ENCODE measurements at places on chromosomes 11 and 22.

- DNase-seq = no peak
Observed at GRCh38 chr11:120890609-120891320, 133.1 kb upstream of the TBCEL start.

- DNase-seq = peak; percentile 98
Observed at GRCh38 chr22:31749636-31750364, at the start of gene PRR14L. PRR14L (minus strand) TSS chr22:31750132; CDS start chr22:31738860, 11,272 bp downstream.

DNA sequence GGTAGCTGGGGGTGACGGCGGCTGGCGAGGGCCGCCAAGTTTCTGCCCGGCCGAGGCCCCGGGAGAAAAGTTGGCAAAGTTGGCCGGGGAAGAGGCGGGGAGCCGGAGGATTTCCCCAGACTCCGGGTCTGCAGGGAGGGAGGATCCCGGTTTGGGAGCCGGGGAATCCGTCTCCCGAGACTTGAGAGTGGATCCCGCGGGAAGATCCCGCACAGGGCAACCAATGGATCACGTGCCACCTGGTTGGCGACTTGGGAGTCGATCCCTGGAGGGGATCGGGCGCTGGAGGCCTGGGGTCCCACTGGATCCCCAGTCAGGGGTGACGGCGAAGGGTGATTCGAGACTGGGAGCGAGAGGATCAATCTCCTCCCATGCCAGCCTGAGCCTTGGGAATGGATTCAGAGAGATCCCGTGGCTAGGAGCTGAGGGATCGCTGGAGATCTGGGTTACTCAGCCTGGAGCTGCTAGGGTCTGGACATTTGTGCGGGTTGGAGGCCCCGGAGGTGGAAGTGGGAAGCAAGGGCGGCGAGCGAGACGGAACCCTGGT lies 394 bp downstream of the KIAA1671 start:
- DNase-seq = no peak

GRCh38 chr11:67705264-67705663 lies 30.8 kb upstream of the ALDH3B2 start:
- no peak for DNase-seq

- no peak for DNase-seq
Observed at GRCh38 chr11:122598971-122599370, 56.6 kb upstream of the UBASH3B start.

DNA sequence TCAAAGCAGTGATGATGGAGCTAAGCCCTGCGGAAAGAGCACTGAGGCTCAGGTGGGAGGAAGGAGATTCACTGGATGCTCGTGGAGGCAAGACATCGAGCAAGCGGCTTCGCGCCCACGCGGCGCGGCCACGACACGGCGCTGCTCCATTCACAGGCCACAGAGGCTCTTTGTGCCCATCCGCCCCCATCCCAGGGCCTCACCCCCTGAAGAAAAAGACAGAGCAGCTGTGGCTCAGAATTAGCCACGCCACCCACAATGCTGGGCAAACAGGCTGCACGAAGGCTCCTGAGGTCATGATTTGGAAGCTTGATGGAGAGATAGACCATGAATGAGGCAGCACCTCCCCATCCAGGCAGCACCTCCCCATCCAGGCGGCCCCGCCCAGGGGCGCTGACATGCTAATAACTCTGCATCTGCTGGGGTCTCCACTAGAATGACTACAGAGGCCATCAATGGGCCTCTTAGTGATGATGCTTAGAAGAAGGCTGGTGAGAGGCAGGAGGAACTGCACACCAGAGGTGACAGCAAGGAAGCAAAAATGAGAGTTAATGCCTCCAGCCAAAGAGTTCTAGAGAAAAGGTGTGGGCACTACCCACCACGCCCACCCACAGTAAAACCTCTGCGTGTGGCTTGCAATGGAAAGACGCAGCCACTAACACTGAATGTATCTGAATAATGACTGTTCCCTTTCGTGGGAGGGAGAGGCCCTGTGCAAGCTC lies 43.5 kb downstream of the MYH9 start:
- DNase-seq = peak; percentile 76

DNA sequence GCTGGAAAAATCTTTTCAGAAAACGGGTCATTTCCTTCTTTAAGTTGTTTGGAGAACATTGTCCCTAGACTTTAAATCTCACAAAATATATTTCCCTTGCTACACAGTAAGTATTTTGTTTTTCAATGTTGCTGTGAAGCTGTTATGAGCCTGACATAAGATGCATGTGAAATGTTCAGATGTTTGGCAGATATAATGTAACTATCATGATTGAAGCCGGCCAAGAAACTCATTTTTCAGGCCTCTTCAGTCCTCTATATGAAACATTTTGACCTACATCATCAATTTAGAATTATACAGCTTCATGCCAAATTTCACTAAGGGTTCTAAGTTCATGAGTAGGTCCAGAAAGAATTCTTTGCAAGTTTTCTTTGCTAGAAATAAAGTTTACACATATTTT lies 133.8 kb downstream of the JRKL start:
- DNase-seq = no peak

GRCh38 chr22:26707581-26707980 lies 50.2 kb downstream of the MIAT start:
- DNase-seq = no peak

DNA sequence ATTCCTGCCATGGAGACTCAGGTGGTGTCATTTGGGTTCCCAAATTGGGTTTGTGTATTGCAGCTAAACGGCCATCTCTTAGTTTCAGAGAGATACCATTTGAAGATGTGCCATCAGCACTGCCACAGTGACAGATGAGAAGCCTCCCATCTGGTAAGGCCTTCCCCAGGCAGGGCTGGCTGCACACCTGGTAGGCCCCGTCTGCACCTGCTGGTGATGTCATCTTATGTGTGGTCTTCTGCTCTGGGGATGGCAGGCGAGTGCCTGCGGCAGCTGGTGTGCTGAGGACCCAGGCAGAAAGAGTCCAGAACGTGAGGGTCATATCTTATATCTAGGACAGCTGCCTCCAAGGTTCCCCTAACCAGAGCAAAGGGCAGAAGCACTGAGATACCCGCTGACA lies 100.6 kb downstream of the CSNK2A3 start:
- no peak for DNase-seq

GRCh38 chr11:83521647-83522596 lies 235.8 kb upstream of the CCDC90B start:
- no peak for DNase-seq

- DNase-seq = peak; percentile 52
Observed at GRCh38 chr11:75022759-75023396, 34.1 kb downstream of the NEU3 start.

GRCh38 chr11:61999141-61999975 lies 31.9 kb upstream of the FTH1 start:
- no peak for DNase-seq

DNA sequence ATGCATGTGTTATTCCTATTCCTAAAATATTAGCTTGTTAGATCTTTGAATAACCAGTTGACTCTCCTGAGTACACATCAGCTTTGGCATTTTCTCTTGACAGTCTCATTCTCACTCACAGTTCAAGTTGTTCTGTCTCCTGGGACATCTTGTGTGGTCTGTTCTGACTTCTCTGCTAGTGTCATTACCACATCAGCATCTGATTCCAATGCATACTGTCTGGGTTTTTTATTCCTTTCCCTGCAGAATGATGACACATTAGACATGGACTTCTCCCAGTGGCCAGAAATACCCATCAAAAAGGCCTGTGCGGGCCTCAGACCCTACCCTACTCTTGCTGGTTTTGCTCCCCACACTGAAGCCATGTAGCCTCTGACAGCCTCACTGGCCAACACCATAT lies 2.7 kb downstream of the ZNF74 start:
- DNase-seq = no peak

- no peak for DNase-seq
Observed at GRCh38 chr22:25083807-25084200, 115.9 kb upstream of the CRYBB3 start.

DNA sequence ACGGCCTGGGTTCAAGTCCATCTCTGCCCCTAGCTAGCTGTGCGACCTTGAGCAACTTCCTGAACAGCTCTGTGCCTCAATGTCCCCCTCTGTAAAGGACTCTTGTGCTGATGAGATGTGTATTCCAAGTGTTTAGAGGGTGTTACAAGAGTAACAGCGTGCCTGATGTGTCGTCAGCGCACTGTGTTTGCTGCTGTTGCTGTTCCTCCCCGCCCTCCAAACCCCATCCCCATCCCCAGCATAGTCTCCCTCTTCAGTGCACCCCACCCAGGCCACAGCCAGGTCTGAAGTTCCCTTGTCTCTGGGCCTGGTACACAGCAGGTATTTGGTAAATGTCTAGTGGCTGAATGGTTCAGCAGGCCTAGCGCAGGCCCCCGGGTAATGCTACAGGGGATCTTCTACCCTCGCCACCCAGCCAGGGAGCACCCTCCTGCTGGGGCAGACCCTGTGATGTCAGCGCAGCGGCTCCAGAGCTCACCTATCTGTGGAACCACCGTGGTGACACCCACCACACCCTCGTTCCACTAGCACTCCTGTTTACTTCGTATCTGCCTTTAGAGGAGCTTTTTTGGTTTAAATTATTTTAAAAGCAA lies 10.3 kb downstream of the CBX7 start:
- DNase-seq = no peak

- DNase-seq = no peak
Observed at GRCh38 chr11:12868315-12869073, 140.6 kb upstream of the RASSF10 start.

- DNase-seq = no peak
Observed at GRCh38 chr11:2558861-2559526, 114.2 kb downstream of the KCNQ1 start.

GRCh38 chr11:64857485-64857884 lies 13.0 kb upstream of the CDC42BPG start:
- no peak for DNase-seq
